CD4-positive, alpha-beta T cell treated with Interleukin-6 at 100 ng/mL for 8 hours (primary cell): ENCODE measurements at places on chromosomes 12 and 14.

GRCh38 chr12:21828136-21828775, 53.8 kb upstream of the KCNJ8 start:
- no peak for DNase-seq

DNA sequence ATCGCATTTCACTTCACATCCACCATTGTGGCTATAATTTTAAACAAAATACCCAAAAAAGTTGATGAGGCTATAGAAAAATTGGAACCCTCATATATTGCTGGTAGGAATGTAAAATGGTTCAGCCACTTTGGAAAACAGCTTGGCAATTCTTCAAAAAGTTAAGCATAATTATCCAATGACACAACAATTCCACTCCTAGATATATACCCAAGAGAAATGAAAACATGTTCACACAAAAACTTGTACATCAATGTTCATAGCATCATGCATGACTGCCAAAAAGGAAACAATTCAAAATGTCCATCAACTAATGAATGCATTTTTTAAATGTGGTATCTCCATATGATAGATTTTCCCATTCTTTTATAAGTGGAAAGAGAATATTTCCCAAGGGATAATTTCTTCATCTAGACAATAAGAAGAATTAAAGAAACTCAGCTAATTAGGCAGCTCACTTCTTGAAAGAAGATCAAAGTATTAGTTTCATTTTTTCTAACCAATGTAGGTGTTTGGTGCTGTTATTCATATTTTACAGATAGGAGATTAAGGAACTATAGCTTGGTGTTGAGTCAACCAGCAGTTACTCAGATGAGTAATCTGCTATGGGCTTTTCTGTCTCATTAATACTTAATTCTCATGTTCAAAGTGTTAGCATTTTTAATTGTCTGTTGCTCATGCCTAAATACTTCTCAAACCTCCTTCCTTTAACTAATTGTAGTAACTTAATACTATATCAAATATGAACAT, 32.8 kb downstream of the YEATS4 start:
- no peak for DNase-seq

DNA sequence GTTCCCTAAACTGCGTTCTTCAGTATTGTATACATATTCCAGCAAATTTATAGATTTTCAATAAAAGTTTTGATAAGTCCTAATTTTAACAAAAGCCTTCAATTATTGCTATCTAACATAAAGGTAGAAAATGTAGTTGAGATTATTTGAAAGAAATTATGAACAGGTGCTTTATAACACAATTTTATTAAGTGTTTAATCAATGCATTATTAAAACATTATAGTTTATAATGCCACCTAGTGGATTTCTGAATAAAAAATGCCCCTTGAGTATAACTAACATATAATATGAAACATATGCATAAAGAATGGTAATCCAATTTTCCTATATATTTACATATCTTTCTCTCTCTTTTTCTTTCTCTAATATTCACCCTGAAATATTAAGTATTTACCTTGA, 515.3 kb downstream of the SLC6A15 start:
- DNase-seq, result no peak

DNA sequence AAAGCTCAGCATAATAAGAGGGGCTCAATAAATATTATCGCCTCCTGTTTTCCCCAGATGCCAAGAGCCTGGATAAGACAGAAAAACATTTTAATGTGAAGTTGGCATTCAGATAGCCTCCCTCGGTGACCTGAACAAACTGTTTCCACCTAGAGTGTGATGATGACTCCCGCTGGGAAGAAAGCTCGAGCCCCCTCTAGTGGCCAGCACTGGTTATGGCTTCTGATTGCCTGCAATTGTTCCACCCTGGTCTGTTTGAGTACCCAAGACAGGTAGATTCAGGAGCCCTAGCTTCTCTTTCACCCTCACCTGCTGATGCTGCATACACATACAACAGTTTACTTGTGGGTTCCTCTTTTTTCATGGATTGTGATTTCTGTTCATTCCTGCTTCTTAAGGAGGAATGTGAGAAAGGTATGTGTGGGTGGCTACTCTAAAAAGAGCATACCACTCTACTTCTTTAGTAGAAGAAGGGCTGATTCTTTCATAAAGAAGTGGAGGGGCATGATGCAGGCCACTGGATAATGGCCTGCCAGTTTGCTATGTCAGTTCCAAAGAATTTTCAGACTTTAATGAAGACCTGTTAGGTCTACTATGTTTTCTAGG, 6.4 kb downstream of the ERG28 start:
- peak; percentile 77 for DNase-seq
